Type B pancreatic cell (in vitro differentiated cells): ENCODE measurements at places on chromosomes 11 and 22. TPM values are rescaled to one million over a fixed set of nuclear protein-coding genes. Genes with fewer than 3 reads are reported as not detected.

DNA sequence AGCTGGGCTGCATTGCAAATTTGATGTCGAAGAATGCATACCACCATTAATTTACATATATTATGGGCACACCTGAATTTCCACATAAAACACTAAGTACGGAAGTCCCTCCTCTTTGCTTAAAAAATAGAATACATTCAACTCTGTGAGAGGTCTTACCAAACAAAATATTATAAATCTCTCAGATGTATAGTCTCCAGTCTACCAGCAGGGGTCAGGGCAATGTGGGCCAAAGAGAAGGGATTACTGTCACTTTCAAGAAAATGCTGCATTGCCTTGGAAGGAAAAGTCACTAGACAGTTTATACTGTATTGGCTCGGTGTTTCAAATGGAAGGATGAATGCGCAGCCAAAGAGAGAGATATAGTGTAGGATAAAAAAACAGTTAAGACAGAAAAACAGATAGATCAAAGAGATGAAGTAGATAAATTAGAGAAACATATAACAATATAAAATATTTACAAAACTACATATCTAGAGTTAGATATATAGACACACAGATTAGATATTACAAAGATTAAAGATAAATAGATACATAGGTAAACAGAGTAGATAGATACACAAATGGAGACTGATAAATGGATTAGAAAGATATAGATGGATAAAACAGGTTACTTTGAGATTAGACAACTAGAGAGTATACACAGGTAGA, 20.9 kb downstream of the SERGEF start:
- no peak for DNase-seq

- no peak for DNase-seq
Observed at GRCh38 chr22:22168941-22169867, 75.4 kb upstream of the VPREB1 start.

KCNQ1OT1 gene
- 3.3 and 7.0 TPM in 2 replicates for total RNA-seq

DNA sequence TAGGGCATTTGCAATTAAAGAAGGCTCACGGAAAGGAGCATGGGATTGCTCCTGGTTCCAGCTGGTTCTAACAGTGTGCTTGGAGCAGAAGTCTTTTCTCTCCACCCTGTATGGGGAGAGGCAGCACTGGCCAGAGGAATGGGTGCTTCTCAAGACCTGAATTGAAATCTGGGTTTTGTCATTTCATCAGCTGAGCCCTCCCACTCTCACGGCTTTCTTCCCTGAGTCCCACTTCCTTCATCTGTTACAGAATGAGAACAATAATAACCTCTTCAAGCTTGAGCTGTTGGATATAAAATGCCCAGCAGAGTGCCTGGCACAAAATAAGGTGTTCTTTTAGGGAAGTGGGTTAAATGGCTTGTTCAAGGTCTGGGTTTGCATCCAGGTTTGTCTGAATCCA, 17.2 kb downstream of the CNTF start:
- no peak for DNase-seq

ACP2 gene
- 41.1 and 42.2 TPM in 2 replicates for total RNA-seq

DEFB131B gene
- not detected in 2 replicates for total RNA-seq

- no peak for DNase-seq
Observed at GRCh38 chr11:100593291-100593690, 93.8 kb upstream of the ARHGAP42 start.

DNA sequence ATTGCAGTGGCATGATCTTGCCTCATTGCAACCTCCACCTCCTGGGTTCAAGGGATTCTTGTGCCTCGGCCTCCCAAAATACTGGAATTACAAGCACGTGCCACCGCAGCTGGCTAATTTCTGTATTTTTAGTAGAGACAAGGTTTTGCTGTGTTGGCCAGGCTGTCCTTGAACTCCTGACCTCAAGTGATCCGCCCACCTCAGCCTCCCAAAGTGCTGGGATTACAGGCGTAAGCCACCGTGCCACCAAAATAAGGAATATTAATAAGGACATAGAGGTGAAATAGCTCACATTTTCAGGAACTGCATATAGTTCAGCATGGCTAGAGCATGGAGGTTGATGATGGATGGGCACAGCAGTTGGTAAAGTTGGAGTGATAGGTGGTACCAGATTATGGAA, 21.4 kb downstream of the ARHGEF12 start:
- no peak for DNase-seq

- DNase-seq = no peak
Observed at GRCh38 chr11:130062026-130062425, 7.7 kb upstream of the APLP2 start.

GRCh38 chr11:113806406-113806805, 26.8 kb downstream of the CLDN25 start:
- DNase-seq = no peak

ARSA gene
- 26.1 and 32.1 TPM in 2 replicates for total RNA-seq

MOGAT2 gene
- total RNA-seq = 1.2 and 2.2 TPM in 2 replicates

DNA sequence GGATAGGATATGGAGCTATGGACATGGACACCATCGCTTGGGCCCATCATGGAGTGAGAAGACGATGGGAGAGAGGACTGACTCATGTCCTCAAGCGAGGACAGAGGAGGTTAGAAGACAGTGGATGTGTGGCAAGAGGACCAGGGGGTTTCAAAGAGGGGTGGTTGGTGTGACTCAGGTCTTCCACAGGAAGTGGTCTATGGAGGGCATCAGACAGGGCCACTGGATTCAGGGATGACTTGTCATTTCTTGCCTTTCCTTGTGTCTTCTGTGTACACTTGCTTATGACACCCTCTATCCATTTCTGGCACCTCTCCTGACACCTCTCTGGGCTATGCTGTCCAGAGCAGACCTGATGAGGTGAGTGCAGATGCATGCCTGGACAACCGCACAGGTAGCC, 115.4 kb downstream of the OSBP2 start:
- no peak for DNase-seq

CLMP gene
- 3.6 and 65.7 TPM in 2 replicates for total RNA-seq
